ENCODE measurements at places on chromosomes 3 and 15.

DNA sequence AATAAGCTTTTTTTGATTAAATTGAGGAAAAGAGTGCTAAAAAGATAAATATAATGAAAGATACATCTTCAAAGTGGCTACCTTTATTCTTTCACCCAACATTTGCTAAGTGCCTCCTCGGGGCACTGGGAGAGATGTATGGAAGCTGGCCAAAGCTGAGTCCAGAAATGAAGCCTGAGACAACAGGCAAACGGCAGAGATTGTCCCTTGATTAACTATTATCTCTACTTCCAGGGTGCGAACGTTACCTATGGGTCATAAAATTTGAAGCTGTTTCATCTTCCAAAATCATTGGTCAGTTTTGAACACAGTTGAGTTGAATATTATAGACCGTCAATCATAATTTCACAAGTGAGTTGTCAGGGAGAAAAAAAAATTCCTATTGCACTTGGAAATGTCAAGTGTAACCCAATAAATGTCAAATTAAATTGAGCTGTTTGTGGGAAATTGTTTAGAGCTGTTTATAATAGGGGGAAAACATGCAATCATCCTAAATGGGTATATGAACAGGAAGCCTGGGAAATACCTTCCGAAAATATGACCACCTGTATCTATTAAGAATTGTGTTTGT, 73.9 kb downstream of the SUCLG2 start:
- no peak for DNase-seq

DNA sequence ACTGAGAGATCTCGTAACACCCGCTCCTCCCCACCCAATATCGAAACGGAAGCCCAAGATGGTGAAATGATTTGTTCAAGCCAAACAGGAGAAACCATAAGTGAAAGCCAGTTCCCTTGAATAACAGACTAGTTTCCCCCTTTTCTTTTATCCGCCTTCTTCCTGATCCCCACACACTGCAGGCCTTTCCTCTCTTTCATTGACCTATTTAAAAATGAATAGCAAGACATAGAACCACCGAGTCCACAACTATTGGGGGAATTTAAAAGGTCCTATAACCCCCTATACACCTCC, 382 bp upstream of the COX17 start:
- DNase-seq: no peak

DNA sequence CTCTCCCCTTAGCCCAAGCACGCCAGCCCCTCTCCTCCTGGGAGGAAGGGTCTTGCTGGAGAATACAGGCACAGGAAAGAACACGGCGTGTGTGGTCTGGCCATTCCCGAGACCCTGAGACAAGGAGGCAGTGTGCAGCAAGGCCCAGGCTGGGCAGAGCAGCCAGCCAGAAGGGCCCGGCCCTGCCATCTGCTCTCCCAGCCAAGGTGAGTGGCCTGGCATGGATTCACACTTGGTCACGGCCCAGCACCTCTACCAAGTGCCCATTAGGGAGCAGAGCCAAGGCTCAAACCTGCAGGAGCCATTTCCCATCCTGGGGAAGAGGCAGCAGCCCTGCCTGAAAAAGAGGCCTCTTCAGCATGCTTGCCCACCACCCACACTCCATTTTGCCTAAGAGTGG, 28.6 kb downstream of the MEGF11 start:
- DNase-seq: no peak

- DNase-seq: no peak
Measured at GRCh38 chr3:127177226-127177625, 15.7 kb upstream of the PRR23E start.

DNA sequence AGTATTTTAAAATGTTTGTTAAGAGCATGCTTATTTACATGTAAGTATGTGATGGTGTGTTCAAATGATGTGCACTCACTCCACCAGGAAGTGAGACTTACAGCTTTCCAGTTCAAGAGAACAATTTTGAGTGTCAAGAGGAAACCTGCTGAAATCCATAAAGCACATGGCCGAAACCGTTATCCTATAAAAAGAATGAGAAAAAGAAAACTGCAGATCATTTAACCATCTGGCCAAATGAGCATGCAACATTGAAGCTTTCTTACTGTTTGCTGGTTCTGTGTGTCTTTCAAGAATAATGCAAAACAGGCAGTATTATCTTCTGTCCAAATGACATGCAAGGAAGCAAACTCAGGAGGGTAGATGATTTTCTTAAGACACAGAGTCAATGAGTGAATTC, 26.3 kb downstream of the GABRR3 start:
- DNase-seq: no peak

- DNase-seq: no peak
Measured at GRCh38 chr15:70114221-70114620, 16.5 kb upstream of the TLE3 start.

GRCh38 chr3:72162649-72163184, 377.8 kb upstream of the PROK2 start:
- no peak for DNase-seq

- no peak for DNase-seq
Measured at GRCh38 chr15:98824595-98824994, 176.3 kb downstream of the IGF1R start.

DNA sequence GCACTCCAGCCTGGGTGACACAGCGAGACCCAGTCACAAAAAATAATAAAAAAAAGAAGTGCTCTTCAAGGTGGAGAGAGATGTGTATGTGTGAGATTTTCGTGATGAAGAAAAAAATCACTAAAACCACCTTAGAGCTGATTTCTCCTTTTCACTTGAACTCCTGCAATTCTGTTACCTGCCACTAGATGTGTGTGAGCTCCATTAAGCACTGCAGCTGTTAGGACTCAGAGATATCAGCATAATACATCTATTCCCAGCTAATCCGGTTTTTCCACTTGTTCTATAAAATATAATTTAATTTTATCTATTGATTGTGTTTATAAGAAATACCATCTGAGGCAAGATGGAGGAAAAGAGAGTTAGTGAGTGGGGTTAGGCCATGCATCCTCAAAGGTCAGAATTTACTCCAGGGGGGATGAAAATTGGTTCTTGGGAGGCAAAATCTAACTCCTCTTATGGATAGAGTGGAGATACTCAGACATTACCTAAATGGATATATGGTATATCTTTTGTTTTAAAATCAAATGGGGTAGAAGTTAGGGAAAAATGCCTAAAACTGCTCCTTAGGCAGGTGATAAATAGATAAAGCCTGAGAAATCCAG, 152.7 kb downstream of the IL20RB start:
- DNase-seq: peak; percentile 7

GRCh38 chr3:57064572-57064971, 4.1 kb downstream of the SPATA12 start:
- no peak for DNase-seq

GRCh38 chr3:197298945-197299854, 788 bp upstream of the DLG1 start:
- DNase-seq: no peak

DNA sequence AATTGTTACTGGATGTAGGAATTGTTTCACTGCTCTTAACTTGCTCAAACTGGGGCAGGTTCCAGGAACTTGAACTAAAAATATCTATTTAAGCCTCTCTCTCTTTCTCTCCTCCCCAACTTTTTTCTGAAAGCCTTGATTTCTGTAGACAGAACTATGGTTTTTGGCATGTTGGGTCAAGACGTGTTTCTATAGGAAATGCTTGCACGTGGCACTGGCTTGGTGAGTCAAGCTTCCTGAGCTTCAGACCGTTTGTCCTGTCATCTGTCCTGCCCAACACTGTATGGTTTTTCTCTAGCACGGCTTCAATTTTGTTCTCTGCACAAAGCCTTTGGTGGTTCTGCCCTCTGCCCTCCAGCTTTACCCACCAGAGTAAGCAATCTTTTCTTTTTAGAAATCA, 13.5 kb downstream of the EAF1 start:
- DNase-seq: peak; percentile 42

- no peak for DNase-seq
Measured at GRCh38 chr3:47817609-47818008, 14.7 kb downstream of the DHX30 start.

DNA sequence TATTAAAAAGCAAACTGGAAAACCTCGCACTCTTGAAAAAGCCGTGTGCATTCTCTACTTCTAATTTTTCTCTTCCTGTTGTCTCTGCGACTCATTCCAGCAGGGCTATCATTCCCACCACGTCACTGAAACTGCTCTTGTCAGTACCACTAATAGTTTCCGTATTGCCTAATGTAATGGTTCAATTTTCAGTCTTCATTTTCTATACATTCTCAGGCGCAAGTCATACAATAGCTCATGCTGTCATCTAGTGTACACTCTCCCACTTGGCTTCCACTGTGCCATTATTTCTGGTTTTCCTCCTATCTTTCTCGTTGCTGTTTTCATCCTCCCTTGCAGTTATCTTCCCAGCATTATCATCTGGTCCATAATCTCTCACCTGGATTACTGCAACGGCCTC, 160.2 kb downstream of the SPATA16 start:
- DNase-seq: no peak

GRCh38 chr3:159166899-159167586, 365.2 kb downstream of the MFSD1 start:
- DNase-seq: no peak

- DNase-seq: no peak
Measured at GRCh38 chr15:25327686-25328085, 111.1 kb downstream of the UBE3A start.

DNA sequence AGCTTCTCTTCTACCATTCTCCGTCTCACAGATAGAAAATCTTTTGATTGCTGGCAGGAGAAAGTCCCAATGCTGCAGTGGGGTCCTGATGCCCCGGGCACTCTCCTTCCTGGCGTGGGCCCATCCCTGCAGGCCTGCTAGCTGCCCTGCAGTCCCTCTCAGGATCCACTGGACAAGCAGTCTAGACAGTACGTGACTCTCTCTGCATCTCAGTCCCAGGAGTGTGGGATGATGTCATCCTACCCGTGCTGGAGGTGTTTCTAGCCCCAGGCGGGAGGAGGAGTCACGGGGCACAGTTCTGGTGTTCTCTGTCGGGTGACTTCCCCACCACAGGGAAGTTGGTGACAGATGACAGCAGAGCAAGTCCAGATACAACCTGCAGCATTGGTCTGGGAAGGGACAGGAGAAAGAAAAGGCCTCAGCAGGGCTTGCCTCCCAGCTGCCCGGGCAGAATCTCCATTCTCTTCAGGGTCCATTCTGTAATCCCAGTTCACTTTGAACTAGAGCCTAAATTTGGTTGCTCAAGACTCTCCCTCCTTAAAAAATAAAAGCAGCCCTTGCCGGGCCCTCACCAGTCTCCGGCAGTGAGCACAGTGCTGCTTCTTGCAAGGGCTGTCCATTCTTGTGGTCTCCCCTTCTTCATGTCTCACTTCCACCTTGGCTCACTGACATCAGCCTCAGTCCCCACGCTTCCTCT, 30.6 kb downstream of the SLC28A1 start:
- peak; percentile 17 for DNase-seq
